ENCODE measurements at places on chromosomes 1 and 21.

- DNase-seq, result no peak
Observed at GRCh38 chr1:235063068-235063765, 65.4 kb downstream of the TOMM20 start.

- DNase-seq, result no peak
Observed at GRCh38 chr1:178493301-178493741, 3.4 kb downstream of the CLEC20A start.

DNA sequence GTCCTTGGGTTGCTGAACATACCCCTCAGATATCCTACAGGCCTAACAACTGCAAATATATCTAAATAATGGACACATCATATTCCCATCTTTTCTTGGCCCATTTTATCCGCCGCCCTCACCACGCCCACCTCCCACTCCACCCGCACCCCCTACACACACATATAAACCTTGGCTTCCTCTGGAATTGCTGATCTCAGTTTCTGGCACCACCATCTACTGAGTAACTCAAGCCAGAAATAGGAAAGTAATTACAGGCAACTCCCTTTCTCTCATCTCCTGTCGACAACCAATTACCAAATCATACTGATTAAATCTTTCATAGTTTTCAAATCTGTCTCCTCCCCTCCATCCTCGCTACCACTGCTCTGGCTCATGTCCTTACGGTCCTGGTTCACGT is 4.7 kb downstream of the RGS8 start:
- DNase-seq, result no peak

- no peak for DNase-seq
Observed at GRCh38 chr21:31720330-31720729, 11.6 kb downstream of the SCAF4 start.

DNA sequence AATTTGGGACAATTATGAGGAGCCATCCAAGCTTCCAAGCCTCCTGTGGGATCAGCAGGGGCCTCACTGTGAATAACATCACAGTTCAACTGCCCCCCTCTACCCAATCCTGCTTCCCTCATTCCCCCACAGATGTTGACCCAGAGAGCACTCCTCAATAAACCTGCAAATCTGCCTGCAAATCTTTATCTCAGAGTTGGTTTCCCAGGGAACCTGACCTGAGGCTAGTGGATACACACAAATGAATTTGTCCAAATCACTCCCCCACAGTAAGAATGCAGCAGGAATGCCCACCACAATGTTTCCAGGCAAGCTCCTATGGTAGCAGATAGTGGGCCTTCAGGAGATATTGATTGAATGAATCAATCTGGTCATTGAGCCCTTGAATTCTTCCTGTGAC is 56.4 kb upstream of the HIVEP3 start:
- no peak for DNase-seq

- DNase-seq, result no peak
Observed at GRCh38 chr1:26114165-26114927, 2.7 kb downstream of the PDIK1L start.

GRCh38 chr1:94722181-94722580 is 98.0 kb upstream of the SLC44A3 start:
- no peak for DNase-seq

- no peak for DNase-seq
Observed at GRCh38 chr21:45332981-45333582, 45.4 kb upstream of the POFUT2 start.

DNA sequence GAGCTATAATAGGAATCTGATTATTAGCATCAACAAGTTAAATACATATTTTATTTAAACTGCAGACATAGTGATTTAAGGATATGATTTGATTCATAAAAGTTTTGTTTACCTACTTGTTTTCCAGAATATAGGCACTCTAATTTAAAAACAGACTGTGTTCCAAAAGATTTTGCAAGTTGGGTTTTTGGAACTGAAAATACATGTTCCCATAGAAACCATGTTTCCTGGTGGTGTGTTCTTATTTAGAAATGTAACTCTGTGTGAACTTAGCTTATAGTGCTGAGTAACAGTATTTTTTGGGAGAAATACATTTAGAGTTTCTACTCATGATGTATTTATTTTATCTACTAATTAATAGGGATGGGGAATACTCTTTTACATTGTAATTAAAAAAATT is 21.8 kb downstream of the USP25 start:
- DNase-seq, result no peak

- no peak for DNase-seq
Observed at GRCh38 chr1:153340356-153340755, 8.3 kb downstream of the PGLYRP4 start.

GRCh38 chr1:207404849-207405525 is 49.1 kb upstream of the CR2 start:
- no peak for DNase-seq

GRCh38 chr1:206633708-206634121 is 1.6 kb upstream of the DYRK3 start:
- no peak for DNase-seq

- DNase-seq, result no peak
Observed at GRCh38 chr1:55334160-55334559, 119.0 kb upstream of the USP24 start.

DNA sequence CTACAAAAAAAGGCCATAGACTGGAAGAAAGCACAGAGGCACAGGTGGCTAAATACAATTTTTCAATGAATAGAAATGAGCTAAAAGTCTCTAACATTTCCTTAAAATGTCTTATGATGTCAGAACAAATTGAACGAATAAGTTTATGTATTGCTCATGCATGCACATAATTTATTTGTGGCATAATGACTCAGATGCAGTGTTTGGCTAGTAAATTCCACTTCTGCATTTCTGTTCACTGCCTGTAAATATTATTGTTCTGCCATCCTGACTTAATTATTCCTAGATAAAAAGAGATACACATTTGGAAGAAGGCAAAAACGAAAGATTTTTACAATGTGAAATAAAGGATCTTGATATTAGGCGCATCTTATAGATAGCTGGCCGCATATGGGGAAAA is 26.6 kb upstream of the EXO1 start:
- DNase-seq, result no peak

DNA sequence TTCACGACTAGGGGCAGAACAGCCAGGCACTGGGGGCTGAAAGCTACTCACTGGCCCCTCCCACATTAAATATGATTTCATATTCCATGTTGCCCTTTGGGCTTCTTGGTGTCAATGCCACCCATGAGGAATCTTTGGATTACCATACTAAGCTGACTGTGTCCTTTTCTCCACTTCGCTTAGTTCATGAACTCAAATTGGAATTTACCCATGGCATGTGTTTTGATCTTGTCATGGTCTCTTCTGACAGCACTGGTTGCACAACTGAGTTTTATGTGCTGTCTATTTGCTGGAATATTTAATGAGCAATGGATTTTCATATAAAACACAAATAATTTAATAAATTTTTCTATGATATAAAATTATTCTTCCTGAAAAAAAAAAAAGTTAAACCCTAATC is 59.2 kb downstream of the SERBP1 start:
- DNase-seq, result no peak

- DNase-seq, result peak; percentile 28
Observed at GRCh38 chr1:110606657-110607535, 738 bp upstream of the KCNA2 start.

All from stimulated activated CD4-positive, alpha-beta T cell treated with anti-CD3 and anti-CD28 coated beads, Interleukin-2, amount 100 ng/mL, for 24 hours (primary cell).